ENCODE measurements at places on chromosomes 16 and 17. TPM values are rescaled to one million over a fixed set of nuclear protein-coding genes. Genes with fewer than 3 reads are reported as not detected.

DNA sequence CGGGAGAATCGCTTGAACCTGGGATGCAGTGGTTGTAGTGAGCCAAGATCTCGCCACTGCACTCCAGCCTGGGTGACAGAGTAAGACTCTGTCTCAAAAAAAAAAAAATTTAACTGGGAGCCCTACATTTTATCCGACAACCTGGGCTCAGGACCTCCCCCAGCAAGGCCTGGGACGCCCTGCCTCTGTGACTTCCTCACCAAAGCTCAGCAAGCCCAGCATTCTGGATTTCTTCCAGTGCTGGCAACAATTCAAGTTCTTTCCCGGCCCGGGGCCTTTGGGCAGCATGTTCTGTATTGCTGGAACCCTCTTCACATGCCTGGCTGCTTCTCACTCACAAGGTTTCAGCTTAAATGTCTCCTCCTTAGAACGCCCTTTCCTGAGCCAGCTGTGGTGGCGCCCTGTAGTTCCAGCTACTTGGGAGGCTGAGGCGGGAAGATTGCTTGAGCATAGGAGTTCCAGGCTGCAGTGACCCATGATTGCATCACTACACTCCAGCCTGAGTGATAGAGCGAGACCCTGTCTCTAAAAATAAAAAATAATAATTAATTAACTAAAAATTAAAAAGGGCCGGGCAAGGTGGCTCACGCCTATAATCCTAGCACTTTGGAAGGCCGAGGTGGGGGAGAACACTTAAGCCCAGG lies 15.9 kb upstream of the MEIOB start:
- DNase-seq: no peak

GRCh38 chr17:37744633-37744927 lies 279 bp downstream of the HNF1B start:
- DNase-seq: peak; percentile 62

DNA sequence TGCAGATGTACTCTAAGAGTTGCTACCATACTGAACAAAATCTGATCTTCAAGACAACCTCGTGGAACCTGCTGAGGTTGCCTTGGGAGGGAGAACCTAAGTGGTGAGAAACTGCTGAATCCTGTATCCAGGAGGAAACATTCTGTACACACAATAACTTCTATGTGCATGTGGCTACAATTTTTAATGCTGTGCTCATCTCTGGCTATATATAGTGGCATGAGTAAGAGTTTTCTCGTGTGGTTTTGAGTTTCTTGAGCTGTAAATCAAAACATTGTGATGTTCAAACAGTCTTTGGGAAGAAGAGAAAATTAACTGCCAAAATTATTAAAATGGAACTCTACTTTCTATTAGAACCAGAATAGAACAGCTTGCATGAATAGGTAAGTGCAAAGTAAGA lies 206.8 kb downstream of the CA10 start:
- DNase-seq: no peak

DNA sequence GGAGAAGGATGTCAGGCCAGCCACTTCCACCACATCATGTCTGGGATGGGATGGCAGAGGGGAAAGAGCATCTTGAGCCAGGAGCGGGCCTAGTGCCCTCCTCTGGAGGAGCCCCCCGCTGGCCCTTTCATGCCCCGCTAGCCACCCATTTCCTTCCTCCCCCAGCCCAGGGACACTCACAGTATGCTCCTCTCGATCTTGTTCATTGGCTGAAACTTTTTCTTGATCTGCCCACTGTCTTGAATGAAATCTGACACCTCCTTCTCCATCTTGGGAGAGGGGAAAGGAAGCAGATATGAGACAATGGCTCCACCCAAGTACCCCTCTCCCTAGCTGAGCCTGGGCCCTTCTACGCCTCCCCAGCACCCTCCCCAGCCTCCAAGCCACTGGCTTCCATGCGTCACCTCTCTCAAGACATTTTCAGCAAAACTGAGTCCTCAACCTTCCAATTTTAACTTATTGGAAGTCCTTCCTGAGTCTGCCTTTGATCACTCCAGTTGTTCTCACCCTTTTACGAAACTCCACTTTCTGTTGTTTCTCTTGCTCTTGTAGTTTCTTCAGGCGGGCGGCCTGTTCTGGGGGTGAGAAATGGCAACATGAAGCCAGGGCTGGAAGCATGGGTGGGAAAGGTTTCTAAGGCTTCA lies 7.2 kb downstream of the SPAG7 start:
- no peak for DNase-seq

GRCh38 chr16:22360963-22361659 lies 13.3 kb downstream of the CDR2 start:
- DNase-seq: no peak

DNA sequence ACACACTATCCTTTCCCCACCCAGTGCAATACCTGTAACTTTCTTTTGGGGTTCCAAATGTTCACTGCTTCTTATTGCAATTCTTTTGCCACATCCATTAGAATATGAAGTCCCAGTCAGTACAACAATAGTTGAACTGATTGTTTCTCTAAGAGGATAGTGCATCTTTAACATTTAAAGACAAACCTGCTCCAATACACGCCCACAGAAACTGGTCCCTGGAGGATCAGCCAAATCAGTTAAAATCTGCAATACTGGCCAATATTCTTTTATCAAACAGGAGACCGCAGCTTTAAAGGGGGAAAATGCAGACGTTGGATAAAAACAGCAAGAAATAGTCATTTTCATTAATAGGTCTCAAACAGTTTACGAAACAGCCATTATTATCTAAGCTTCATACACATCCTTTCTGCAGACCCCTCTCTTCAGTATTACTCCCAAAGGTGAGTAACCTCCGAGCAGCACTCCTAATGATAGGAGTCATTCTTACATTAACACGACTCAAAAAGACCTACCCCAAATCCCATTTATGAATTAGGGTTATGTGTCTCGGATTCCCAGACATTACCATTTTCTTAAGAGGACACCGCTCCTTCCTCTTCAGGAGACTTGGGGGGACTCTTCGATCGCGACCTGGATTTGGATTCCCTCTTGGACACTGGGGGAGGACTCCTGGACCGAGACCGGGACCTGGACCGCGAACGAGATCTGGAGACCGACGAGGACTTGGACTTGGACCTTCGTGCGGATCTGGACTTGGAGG lies 1.4 kb downstream of the SRSF2 start:
- DNase-seq: no peak

GRCh38 chr17:38815576-38816193 lies 9.4 kb downstream of the CWC25 start:
- DNase-seq: no peak

GRCh38 chr17:35998018-35998545 lies 3.3 kb downstream of the CCL15 start:
- no peak for DNase-seq

- DNase-seq: no peak
Measured at GRCh38 chr16:23125277-23125676, 24.0 kb downstream of the USP31 start.

- DNase-seq: no peak
Measured at GRCh38 chr16:4113358-4114256, 2.6 kb downstream of the ADCY9 start.

- peak; percentile 57 for DNase-seq
Measured at GRCh38 chr16:85436636-85437165, 176.4 kb upstream of the GSE1 start.

GRCh38 chr17:32792207-32792606 lies 84.7 kb downstream of the MYO1D start:
- DNase-seq: no peak

DNA sequence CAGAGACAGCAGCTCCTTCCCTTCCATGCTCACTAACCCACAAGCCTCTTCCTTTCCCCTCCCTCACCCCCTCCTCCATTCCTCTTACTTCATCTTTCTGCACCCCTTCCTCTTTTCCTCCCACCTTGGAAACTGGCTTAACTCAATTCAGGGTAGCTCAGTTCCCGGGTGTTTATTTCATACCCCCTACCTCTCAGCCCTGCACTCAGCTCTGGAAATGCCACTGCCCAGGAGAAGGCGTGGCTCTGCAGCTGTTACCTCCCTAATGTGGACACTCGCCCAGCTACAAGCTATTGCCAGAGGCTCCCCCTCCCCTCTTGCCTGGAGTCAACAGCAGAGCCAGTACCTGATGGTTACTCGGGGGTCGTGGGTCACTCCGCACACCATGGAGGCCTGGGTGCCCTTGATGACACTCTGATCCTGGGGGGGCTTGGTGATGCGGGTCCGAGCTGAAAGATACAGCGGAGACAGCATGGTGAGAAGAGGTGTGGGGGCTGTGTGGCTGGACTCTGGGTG lies 118.4 kb upstream of the CDC42EP4 start:
- no peak for DNase-seq

DNA sequence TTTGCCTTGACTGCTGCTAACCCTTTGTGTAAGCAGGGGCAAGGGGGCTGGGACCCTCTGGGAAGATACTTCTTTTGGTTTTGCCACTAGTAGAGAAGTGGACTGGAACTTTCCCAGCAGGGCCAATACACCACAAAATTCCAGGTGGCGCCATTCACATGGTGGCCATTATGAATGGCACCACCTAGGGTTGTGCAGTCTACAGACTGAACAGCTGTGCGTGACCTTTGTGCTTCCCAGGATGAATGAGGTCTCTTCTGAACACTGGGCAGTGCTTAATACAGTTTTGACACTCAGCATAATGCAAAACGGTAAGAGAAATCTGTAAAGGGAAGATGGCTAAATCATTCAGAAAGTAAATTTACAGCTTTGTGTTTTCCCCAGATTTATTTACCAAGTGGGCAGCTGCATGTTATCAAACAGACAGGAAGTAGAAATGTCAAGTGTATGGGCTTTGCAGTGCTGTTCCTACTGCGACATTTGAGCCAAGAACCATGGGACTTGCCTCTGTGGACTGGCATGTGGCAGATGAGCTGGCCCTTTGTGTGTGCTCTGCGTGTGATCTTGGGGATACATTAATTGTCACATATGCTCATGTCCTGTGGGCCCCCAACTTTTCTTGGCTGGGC lies 9.2 kb downstream of the SYT17 start:
- DNase-seq: no peak

GRCh38 chr17:1036171-1036844 lies 39.4 kb downstream of the TIMM22 start:
- no peak for DNase-seq

GRCh38 chr17:40497695-40498094 lies 3.7 kb downstream of the TNS4 start:
- no peak for DNase-seq

DNA sequence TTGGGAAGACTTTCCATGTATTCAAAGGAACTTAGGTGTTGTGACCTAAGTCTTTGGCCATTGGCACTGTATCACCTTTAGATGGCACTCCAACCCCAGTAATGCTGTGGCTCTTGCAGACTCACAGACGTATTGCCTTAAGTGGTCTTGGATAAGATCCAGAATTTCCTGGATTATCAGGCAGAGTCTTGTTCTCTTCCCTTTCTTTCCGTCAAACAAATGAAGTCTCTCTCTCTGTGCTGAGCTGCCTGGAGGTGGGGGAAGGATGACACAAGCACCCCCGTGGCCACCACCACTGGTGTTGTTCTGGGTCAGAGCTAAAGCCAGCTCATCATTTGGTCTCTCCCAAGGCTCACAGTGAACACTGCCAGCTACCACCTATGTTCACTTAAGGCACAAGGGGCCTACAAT lies 789.9 kb upstream of the KIF2B start:
- no peak for DNase-seq

DNA sequence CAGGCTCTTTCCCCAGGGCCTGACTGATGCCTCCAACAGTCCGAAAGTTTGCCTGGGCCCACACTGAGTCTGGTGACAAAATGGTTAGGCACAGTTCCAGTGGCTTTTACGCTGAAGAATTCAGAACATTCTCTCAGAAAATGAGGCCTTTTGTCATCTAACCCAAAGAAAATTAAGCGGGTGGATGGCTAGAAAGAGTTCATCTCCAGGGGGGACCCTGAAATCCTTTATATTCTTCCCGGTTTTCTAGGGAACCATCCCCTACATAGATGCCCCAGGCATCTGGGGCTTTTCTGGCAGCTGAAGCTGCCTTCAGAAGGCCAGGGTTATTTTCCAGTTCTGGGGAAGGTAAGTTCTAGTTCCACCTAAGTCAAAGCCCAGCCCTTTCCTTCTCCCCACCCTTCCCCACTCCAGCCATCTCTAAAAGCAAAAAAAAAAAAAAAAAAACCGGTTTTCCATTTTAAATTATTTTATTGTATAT lies 2.2 kb downstream of the RASD1 start:
- DNase-seq: no peak

GRCh38 chr17:73359987-73360410 lies 48.2 kb upstream of the CDC42EP4 start:
- DNase-seq: peak; percentile 93

DNA sequence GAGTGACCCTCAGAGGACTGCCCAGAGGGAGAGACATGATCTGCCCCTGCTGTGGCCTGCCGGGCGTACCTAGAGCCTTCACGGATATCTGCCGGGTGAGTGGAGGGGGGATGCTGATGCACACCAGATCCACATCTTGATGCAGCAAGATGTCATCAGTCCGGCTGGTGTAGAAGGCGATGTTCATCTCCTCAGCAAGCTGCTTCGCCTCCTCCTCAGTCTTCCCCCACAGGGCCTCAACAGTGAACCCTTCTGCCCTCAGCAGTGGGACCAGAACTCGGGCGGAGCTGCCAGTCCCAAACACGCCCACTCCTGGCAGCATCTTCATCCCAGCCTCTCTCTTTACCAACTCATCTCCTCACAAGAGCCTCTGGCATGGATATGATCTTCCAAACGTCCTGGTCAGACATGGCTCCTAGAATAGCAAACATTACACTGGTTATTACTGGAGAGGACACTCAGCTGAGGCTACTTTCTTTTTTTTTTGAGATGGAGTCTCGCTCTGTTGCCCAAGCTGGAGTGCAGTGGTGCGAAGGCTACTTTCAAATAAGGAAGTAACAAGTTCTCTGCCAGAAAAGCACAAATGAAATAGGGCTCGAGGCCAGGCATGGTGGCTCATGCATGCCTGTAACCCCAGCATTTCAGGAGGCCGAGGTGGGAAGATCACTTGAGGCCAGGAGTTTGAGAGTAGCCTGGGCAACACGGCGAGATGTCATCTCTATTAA lies 18.9 kb downstream of the C16orf86 start:
- no peak for DNase-seq

Gene TMEM114
- not detected for total RNA-seq

Gene TOP2A
- total RNA-seq: 8.2 TPM

Gene RNU2-1
- total RNA-seq: not detected

Gene TCAP
- total RNA-seq: 0.89 TPM

Gene SLC16A13
- not detected for total RNA-seq

Gene DNASE1L2
- not detected for total RNA-seq

Gene HIC1
- 8.4 TPM for total RNA-seq

Gene PMFBP1
- total RNA-seq: not detected

Gene ULK2
- 29.2 TPM for total RNA-seq

Gene KIFC3
- total RNA-seq: 40.0 TPM

Gene CRHR1
- not detected for total RNA-seq

Gene KRTAP4-1
- total RNA-seq: not detected

Gene KRTAP9-8
- total RNA-seq: not detected

Gene APRT
- total RNA-seq: 42.2 TPM

Gene SGCA
- total RNA-seq: 5.5 TPM

Gene TPSD1
- not detected for total RNA-seq

Gene PIRT
- total RNA-seq: not detected

Gene ADCY9
- 12.1 TPM for total RNA-seq
